ENCODE measurements at places on chromosomes 6 and 20. TPM values are rescaled to one million over a fixed set of nuclear protein-coding genes. Genes with fewer than 3 reads are reported as not detected.

SLC4A11 gene
- 2.7 TPM for total RNA-seq

FAM217A gene
- total RNA-seq: not detected

TMEM244 gene
- not detected for total RNA-seq

CLVS2 gene
- total RNA-seq: not detected

OPRM1 gene
- not detected for total RNA-seq

PLEKHG1 gene
- total RNA-seq: 34.6 TPM

PTK6 gene
- total RNA-seq: 4.9 TPM

FHL5 gene
- total RNA-seq: 40.1 TPM

CCDC170 gene
- total RNA-seq: 0.55 TPM

NFYA gene
- total RNA-seq: 23.9 TPM

FRMD1 gene
- total RNA-seq: 0.09 TPM

LHFPL5 gene
- not detected for total RNA-seq

DNA sequence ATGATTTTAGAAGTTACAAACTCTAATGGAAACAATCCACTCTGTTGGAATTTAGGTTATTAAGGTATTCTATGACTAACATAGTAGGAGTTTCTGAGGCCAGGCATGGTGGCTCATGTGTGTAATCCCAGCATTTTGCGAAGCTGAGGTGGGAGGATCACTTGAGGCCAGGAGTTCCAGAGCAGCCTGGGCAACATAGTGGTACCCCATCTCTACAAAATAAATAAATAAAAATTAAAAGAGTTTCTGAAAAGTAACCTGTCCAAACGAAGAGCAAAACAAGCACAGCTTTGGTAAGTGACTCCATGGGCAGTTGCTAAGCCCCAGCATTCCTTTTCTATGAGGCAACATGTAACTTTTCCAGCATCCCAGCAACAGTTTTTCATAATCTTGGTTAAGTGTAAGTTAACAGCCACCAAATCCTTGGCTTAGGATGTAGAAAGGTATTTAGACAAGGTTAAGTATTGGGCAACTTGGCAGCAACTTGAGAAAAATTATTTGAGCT lies 86.3 kb downstream of the SOX4 start:
- no peak for DNase-seq
- no peaks in the 10 kb centered on the region for H3K27me3 ChIP-seq
- H3K4me1 ChIP-seq: no peaks in the 10 kb centered on the region
- no peak overlapping the region for H3K4me3 ChIP-seq

- H3K36me3 ChIP-seq: no peaks in the 10 kb centered on the region
- no peaks in the 10 kb centered on the region for H3K4me1 ChIP-seq
- no peak overlapping the region for H3K4me3 ChIP-seq
- DNase-seq: no peak
- H3K27me3 ChIP-seq: no peaks in the 10 kb centered on the region
Measured at GRCh38 chr6:131023834-131024504, 39.1 kb downstream of the EPB41L2 start.

GRCh38 chr20:47754946-47755652 lies 30.2 kb downstream of the SULF2 start:
- no peak overlapping the region for H3K4me3 ChIP-seq
- no peak for DNase-seq
- no peaks in the 10 kb centered on the region for H3K4me1 ChIP-seq
- no peak overlapping the region for H3K27ac ChIP-seq
- peaks cover 9% of the 10 kb centered on the region for H3K27me3 ChIP-seq

DNA sequence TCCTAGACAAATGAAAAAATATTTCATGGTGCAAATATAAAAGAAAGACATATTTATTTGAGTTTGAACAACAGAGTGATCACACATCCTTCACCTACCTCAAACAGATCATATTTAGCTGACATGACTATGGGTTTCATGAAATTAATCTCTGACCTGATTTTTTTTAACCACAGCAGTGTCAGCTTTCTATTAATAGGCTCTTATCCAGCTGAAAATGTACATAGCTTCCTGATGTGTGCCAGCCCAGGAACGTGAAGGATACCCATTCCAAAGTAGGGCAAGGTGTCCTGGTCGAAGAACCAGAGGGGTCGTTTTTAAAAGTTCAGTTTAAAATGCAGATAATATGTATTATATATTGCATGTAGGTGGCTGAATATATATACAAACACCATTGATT lies 19.8 kb downstream of the TRDN start:
- H3K27me3 ChIP-seq: no peaks in the 10 kb centered on the region
- H3K27ac ChIP-seq: no peak overlapping the region

DNA sequence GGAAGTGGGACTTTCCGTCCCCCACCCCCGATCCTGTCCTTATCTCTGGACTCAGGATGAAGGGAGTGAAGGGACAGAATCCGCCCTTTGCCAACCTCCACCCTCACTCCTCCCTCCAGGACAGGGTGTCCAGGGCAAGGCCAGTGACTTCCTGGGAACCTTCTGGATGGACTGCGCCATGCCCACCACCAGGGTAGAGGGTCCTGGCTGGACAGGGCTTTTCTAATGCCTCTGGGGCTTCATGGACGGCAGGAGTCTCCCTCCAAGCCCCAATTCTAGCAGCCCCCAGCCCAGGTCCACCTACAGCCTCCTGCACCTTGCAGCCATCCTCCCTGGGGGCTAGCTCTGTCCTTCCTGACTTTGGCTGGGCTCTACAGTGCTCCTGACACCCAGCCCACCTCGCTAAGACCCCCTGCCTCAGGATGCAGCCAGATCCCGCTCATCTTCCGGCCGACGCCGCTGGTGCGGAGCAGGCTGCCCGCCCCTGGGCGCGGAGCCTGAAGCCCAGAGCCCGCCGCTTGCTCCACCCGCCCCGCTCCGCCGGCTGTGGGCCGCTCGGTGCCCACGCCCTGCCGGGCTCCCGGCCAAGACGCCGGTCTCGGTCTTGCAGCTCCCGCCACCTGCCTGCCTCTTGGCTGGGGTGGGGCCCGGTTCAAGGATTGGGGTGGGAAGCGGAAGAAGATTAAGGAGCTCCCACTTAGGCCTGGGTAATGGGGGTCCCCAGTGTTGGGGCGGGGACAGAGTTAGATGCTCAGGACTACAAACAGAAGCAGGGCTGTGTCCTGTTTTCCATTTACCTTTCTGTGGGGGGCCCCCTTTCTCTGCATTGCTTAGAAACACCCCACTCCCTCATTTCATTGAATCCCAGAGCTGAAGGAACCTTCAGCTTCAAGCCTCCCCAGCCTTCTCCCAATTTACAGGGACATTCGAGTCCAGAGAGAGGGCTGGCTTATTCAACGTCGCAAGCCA lies 72.8 kb downstream of the MDGA1 start:
- no peaks in the 10 kb centered on the region for H3K36me3 ChIP-seq
- peaks cover 4% of the 10 kb centered on the region for H3K4me1 ChIP-seq
- H3K4me3 ChIP-seq: peak overlapping the region; percentile 16

DNA sequence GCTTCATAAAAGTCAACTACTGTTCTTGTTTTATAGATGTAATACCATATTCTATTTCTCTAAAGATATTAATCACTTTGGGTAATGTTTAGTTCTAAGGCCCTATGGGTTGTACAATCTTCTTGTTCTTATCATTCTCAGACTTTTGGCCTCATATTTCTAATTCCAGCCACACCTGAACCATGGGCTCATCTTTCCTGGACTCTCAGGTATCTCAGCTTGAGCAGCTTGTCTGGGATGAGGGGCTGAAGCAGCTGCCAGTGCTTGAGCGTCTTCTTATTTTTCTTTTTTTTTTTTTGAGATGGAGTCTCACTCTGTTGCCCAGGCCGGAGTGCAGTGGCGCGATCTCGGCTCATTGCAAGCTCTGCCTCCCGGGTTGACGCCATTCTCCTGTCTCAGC lies 150.2 kb downstream of the KIF6 start:
- no peaks in the 10 kb centered on the region for H3K27me3 ChIP-seq
- no peak overlapping the region for H3K27ac ChIP-seq
- DNase-seq: no peak
- no peak overlapping the region for H3K4me3 ChIP-seq

- H3K4me1 ChIP-seq: no peaks in the 10 kb centered on the region
- H3K4me3 ChIP-seq: no peak overlapping the region
- no peaks in the 10 kb centered on the region for H3K36me3 ChIP-seq
- no peaks in the 10 kb centered on the region for H3K27me3 ChIP-seq
- H3K27ac ChIP-seq: no peak overlapping the region
- no peak for DNase-seq
Measured at GRCh38 chr20:52913650-52914387, 58.3 kb upstream of the TSHZ2 start.

DNA sequence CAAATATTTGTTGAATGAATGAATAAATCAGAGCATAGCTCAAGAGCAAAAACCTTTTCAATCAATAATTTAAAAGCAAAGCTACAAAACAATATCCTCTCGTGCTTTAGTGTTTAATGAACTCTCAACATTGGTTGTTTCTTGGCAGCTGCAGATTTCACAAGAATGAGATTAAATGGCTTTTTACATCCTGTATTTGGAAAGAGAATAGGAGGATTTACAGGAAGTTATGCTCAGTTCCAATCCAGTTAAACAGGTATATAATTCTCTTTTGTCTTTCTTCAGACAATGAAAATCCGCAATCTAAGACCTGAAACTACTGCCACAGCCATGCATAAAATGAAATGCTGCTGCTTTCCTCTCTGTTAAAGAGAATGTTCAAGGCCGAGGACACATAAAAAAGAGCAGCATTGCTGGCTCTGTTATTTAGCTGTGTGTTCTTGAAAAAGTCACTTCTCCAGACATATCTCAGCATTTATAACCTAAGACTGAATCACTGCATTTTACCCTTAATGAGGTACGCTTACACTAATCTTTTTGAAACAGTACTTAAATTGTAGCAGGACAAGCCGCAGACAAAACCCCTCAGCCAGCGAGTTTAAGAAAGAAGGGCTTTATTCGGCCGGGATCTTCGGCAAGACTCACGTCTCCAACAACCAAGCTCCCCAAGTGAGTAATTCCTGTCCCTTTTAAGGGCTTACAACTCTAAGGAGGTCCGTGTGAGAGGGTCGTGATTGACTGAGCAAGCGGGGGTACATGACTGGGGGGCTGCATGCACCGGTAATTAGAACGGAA lies 3.6 kb downstream of the C6orf52 start:
- H3K4me3 ChIP-seq: no peak overlapping the region
- no peaks in the 10 kb centered on the region for H3K36me3 ChIP-seq
- no peaks in the 10 kb centered on the region for H3K27me3 ChIP-seq
- H3K4me1 ChIP-seq: peaks cover 14% of the 10 kb centered on the region
- H3K27ac ChIP-seq: peak overlapping the region; percentile 40

- no peaks in the 10 kb centered on the region for H3K27me3 ChIP-seq
- DNase-seq: no peak
- H3K4me3 ChIP-seq: no peak overlapping the region
- H3K36me3 ChIP-seq: no peaks in the 10 kb centered on the region
Measured at GRCh38 chr20:4065391-4065844, 50.1 kb upstream of the RNF24 start.

- no peaks in the 10 kb centered on the region for H3K27me3 ChIP-seq
- H3K27ac ChIP-seq: no peak overlapping the region
- DNase-seq: peak; percentile 51
- no peaks in the 10 kb centered on the region for H3K4me1 ChIP-seq
- no peaks in the 10 kb centered on the region for H3K36me3 ChIP-seq
Measured at GRCh38 chr6:123201869-123202372, 205.9 kb downstream of the CLVS2 start.

GRCh38 chr6:158654498-158654897 lies 4.6 kb downstream of the SYTL3 start:
- peak; percentile 80 for DNase-seq
- no peaks in the 10 kb centered on the region for H3K36me3 ChIP-seq
- H3K4me1 ChIP-seq: peaks cover 36% of the 10 kb centered on the region
- no peaks in the 10 kb centered on the region for H3K27me3 ChIP-seq
- peak overlapping the region; percentile 61 for H3K27ac ChIP-seq
- no peak overlapping the region for H3K4me3 ChIP-seq

GRCh38 chr6:52571099-52571755 lies 5.6 kb downstream of the TRAM2 start:
- H3K4me3 ChIP-seq: no peak overlapping the region
- no peak overlapping the region for H3K27ac ChIP-seq
- DNase-seq: no peak
- H3K27me3 ChIP-seq: no peaks in the 10 kb centered on the region
- no peaks in the 10 kb centered on the region for H3K36me3 ChIP-seq

DNA sequence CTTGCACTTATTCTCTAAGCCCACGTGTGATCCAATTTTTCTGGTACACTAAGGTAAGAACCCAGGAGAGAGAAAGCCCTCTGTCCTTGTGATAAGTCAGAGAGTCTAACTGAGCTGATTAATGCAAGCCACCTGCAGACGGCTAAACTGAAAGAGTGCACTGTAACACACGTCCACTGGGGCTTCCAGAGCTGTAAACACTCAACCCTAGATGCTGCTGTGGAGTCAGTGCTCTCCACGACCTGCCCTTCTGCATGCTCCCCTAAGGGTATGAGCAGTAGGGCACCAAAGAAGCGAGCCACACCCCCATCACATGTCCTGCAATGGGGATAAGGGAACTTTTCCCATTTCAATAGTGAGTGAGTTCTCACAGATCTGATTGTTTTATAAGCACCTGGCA lies 55.7 kb downstream of the TXLNB start:
- no peaks in the 10 kb centered on the region for H3K36me3 ChIP-seq
- DNase-seq: no peak
- H3K4me1 ChIP-seq: peaks cover 9% of the 10 kb centered on the region
- no peaks in the 10 kb centered on the region for H3K27me3 ChIP-seq

- no peaks in the 10 kb centered on the region for H3K36me3 ChIP-seq
- DNase-seq: no peak
- H3K27me3 ChIP-seq: peaks cover 66% of the 10 kb centered on the region
- no peaks in the 10 kb centered on the region for H3K4me1 ChIP-seq
- H3K4me3 ChIP-seq: no peak overlapping the region
Measured at GRCh38 chr6:27213544-27214125, 33.9 kb upstream of the PRSS16 start.

DNA sequence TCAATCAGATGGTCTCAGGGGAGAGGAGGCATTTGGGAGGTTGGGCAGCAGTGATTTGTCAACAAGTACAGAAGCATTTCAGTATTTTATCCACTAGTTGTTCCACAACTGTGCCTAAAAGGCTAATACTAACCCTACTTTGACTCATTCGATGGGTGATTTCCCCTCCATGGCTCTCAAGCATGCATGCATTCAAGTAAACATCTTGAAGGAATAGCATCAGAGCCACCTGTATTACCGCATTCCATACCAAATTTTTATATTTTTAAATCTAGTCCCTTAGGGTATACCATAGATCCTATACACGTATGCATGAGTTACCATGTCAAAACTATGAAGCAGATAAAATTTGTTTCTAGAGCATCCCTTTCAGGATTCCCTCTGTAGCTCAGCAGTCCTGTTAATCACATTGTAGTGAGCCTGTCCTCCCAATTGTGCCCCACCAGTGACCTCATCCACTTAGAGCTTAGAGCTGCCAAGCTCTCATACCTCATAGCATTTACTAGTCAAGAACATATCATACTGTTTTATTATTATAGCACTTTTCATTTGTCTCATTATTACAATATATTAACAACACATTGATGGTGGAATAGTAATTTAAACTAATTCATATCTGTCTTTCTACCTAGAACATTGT lies 213.8 kb downstream of the LAMA2 start:
- H3K4me1 ChIP-seq: no peaks in the 10 kb centered on the region
- no peak overlapping the region for H3K4me3 ChIP-seq
- no peak for DNase-seq
- no peaks in the 10 kb centered on the region for H3K36me3 ChIP-seq
- no peaks in the 10 kb centered on the region for H3K27me3 ChIP-seq
- no peak overlapping the region for H3K27ac ChIP-seq

- no peak overlapping the region for H3K27ac ChIP-seq
- H3K4me3 ChIP-seq: no peak overlapping the region
- H3K4me1 ChIP-seq: no peaks in the 10 kb centered on the region
- no peaks in the 10 kb centered on the region for H3K27me3 ChIP-seq
- DNase-seq: no peak
Measured at GRCh38 chr6:15744818-15745402, 82.1 kb upstream of the DTNBP1 start.
